ENCODE measurements at places on chromosomes 7 and 10. TPM values are rescaled to one million over a fixed set of nuclear protein-coding genes. Genes with fewer than 3 reads are reported as not detected.

- no peak for DNase-seq
Observed at GRCh38 chr7:137110091-137110509, 233.4 kb downstream of the PTN start.

GRCh38 chr10:7301006-7301778 is 109.6 kb downstream of the SFMBT2 start:
- no peak for DNase-seq

DNA sequence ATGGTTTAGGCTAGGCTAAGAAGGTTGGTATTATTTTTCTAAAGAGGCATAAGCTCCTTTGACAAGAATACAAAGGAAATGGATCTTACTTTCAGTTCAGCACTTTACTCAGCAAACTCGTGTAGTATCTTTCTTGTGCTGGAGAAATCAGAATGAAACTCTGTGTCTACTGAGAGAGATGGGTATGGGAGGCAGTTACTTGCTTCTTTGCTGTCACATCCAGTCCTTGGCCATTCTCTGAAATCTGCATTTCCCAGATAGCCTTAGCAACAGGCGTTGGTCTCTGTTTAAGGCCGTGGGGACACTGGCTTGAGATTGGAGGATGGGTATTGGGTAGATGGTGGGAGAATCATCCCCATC is 180.5 kb downstream of the NRP1 start:
- DNase-seq, result no peak

GRCh38 chr7:105769901-105770628 is 106.3 kb downstream of the ATXN7L1 start:
- no peak for DNase-seq

GRCh38 chr10:109982812-109983211 is 25.0 kb upstream of the ADD3 start:
- no peak for DNase-seq

- DNase-seq, result no peak
Observed at GRCh38 chr7:128135159-128135514, 103.9 kb upstream of the LRRC4 start.

PKD1L1 gene
- 2.6 TPM for total RNA-seq

All from glomerular endothelial cell (primary cell).